ENCODE measurements at places on chromosomes 6 and 20.

DNA sequence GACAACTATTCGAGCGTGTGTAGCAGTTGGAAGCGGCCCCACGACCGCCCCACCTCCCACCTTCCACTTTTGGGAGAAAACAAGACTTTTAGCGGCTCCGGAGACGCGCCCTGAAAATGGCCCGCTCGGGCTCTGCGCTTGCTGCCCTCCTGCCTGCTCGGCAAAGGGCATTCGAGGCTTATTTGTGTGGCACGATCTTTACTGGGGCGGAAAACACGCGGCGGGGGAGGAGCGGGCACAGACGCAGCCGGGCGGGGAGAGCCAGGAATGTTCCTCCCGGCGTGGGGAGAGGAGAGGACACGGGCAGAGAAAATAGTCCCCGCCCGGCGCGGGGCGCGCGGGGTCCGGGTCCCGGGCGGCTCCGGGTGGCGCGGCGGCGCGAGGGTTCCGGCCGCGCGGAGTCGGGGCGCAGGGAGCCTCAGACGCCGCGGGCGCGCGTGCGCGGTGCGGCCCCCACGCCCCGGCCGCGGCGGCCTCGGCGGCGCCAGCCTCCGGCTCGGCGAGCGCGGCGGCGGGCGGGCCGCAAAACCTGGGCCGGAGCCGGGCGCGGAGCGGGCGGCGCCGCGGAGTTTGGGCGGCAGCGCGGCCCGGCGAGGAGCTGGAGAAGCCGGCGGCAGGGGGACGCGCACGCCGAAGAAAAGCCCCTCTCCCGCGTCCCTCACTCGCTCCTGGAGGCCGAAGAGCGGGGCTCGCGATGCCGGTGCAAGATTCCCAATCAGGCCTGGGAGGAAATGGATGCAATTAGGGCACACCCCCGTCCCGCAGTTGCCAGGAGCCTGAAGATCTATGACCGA is 90.0 kb upstream of the ARID1B start:
- peak; percentile 67 for DNase-seq

- no peak for DNase-seq
These were observed 8.1 kb downstream of the HLA-DQB1 start for GRCh38 chr6:32658268-32658897.

- no peak for DNase-seq
These were observed 505.0 kb downstream of the PRKN start for GRCh38 chr6:162222521-162222920.

- DNase-seq: no peak
These were observed 7.9 kb upstream of the EEF1E1 start for GRCh38 chr6:8110117-8110721.

DNA sequence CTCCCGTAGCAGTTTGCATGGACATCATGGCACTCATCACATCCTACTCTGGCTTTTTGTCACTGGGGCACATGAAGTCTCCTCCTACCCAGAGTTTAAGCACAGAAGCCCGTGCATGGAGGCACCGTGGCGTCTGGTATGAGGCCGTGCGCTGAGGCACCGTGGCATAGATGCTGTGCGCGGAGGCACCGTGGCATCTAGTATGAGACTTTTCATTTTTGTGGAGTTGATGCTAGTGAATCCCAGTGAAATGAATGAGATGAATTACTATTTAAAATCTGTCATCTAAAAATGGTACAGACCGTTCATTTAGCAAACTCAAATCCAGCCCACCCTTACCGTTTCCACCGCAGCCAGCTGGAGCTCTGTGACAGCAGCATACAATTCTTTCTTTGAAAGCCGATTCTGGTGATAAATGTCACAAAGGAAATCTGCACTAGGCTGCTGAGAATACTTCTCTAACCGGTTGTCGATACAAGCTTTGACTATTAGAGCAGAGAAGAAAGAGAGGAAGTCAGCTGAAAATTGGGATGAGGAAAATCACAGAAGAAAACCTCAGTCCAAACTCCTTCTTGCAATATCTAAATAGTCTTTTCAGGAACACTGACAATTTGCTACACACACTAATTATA is 11.3 kb downstream of the CYP24A1 start:
- DNase-seq: no peak

- DNase-seq: no peak
These were observed 71.3 kb downstream of the ATRN start for GRCh38 chr20:3541887-3542721.

GRCh38 chr20:21175433-21175832 is 49.6 kb downstream of the KIZ start:
- peak; percentile 4 for DNase-seq

GRCh38 chr6:68737061-68737460 is 102.0 kb downstream of the ADGRB3 start:
- no peak for DNase-seq

DNA sequence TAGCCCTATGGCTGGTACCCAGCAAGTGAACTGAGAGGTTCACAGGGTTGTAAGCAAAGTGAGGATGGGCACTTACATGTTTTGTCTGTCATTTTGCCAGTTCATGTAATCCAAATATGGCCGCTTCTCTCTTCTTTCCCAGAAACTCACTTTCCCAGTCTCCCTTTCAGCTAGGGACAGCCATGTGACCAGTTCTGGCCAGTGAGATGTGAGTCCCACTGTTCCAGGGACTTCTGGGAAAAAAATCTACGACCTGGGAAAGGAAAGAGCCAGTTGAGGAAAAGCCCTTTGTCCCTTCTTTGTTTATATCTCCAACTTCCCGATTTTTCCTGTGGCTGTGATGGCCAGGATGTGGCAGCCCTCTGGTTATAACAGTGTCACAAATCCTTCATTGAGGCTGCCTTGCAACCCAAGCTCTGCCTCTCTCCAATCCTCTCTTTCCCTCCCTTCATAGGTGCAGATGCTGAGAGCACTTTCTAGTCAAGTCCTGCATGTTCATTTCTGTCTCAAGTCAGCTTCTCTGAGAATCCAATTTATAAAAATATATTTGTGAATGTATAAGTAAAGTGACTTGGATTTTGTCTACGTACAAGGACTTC is 148.6 kb upstream of the ZFP64 start:
- DNase-seq: no peak

DNA sequence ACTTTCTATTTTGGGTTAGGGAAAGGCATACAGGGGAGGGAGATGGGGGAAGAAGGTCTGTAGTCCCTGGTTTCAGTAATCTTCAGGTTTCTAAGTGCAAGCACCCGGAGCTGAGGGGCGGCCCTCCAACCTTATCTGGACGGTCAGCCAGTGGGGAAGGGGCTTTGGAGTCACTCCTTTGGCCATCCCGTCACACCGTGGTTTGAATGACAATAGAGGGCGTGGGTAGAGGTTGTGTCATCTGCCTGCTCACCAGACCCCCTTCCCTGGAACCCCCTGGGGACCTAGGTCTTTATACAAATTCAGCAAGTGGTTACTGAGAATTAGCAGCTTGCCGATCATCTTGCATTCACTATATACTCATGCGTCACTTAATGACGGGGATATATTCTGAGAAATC is 29.1 kb downstream of the STK35 start:
- no peak for DNase-seq

GRCh38 chr20:52975803-52976531 is 3.8 kb downstream of the TSHZ2 start:
- DNase-seq: no peak

DNA sequence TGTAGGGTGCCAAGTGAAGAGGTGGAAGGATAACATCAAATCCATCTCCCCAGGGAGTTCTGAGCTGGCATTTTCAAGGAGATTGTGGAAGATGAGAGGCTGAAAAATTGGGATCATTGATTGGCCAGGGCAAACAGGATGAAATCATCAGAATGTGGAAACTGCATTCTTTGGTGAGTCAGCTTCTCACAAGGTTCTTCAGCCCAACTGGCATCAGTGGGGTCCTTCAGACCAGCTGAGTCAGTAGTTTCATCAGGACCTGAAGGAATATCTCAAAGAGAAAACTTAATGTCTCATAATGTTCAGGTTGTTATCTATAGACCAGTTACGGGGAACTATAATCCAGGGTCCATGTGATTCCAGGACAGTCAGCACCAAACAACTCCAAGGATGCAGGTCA is 195.8 kb downstream of the HAO1 start:
- no peak for DNase-seq

- no peak for DNase-seq
These were observed 27.8 kb upstream of the RPL7L1 start for GRCh38 chr6:42851599-42851998.

- no peak for DNase-seq
These were observed 50.0 kb downstream of the IL20RA start for GRCh38 chr6:136994782-136995181.

GRCh38 chr20:13883425-13883824 is 98.6 kb downstream of the NDUFAF5 start:
- no peak for DNase-seq

- DNase-seq: no peak
These were observed 74.0 kb upstream of the TOP1 start for GRCh38 chr20:40954521-40955165.

DNA sequence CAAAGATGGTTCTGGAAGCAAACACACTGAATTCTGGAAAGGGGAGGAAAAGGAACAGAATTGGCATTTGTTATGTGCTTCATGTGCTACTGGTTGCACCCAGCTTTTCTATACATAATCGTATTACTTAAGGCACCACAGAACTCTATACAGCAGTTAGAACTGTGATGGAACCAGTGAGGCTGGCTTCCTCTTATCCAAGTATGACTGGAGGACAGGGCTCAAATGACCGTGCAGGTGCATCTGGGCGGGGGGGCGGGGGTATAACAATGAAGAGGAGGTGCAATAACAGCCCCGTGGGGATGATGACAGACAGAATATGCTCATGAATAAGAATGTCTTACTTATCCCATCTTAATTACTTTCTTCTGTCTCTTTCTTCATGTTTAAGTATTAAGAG is 144.2 kb downstream of the BTBD9 start:
- DNase-seq: no peak

DNA sequence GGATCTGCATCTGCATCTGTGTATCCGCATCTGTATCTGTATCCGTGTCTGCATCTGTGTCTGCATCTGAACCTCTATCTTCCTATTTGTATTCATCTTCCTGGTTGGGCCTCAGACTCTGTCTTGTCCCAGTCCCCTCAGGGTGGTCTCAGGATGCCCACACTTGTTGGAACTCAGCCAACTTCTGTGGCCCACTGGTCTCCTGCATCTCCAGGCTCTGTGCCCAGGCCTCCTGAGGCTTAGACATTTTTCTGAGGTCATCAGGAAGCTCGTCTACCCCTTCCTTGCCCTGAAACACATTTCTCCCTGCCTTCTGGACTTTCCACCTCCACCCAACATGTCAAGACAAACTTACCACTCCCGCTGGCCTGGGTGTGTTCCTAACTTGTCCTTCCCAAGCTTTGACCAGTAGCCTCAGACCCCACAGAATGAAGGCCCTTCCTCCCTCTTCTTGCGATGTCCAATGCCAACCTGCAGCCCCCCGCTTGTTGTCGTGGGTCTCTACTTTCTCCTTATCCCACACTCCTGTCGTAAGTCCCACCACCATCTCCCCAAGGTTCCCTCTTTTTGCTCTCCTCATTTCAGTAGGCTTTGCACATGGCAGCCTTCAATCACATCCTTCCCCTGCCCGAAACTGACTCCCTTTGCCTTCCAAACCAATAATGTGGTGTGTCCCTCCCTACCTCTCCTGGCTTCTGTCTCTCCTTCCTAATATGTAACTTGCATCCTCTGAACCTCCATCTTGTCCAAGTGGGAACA is 176.5 kb downstream of the DLL1 start:
- DNase-seq: no peak

DNA sequence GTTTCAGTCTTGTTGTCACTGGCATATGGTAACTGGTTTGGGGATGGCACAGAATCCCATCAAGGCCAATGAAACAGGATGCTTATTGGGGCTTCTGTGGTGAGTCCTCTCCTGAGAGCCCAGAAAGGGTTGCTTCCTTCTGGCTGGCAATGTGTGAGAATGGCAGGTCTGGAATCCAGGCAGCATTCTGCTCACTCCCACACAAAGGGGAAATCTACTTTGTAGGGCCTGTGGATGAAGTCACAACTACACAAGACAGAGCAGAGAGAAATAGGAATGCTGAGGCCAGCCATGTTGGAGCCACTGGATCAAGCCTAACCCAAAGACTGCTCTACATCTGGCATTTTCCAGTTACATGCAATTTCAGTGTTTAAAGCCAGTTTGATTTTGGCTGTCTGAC is 15.7 kb downstream of the PLAGL2 start:
- no peak for DNase-seq

DNA sequence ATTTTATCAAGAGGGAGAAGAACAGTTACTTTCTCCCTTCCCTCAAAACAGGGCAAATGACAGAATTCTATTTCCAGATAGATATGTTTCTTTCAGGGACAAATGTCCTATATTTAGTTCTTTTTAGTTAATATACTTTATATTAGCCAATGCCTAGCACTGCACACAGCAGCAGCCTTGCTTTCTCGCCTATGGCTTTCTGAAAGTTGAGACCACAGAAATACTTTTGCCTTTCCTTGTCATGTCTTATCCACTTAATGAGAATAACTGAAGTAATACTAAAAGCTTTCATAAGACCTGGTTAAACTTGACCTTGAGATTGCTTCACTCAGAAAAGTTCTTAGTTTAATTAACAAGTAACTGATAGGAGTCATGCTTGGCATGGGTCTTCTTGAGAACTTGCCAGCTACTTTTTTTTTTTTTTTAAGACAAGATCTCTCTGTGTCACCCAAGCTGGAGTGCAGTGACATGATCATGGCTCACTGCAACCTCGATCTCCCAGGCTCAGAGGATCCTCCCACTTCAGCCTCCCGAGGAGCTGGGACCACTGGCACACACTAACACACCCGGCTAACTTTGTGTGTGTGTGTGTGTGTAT is 159.3 kb downstream of the CDKAL1 start:
- no peak for DNase-seq

GRCh38 chr6:151131324-151132007 is 108.3 kb upstream of the AKAP12 start:
- no peak for DNase-seq

GRCh38 chr6:44182911-44183390 is 24.3 kb downstream of the CAPN11 start:
- DNase-seq: no peak

DNA sequence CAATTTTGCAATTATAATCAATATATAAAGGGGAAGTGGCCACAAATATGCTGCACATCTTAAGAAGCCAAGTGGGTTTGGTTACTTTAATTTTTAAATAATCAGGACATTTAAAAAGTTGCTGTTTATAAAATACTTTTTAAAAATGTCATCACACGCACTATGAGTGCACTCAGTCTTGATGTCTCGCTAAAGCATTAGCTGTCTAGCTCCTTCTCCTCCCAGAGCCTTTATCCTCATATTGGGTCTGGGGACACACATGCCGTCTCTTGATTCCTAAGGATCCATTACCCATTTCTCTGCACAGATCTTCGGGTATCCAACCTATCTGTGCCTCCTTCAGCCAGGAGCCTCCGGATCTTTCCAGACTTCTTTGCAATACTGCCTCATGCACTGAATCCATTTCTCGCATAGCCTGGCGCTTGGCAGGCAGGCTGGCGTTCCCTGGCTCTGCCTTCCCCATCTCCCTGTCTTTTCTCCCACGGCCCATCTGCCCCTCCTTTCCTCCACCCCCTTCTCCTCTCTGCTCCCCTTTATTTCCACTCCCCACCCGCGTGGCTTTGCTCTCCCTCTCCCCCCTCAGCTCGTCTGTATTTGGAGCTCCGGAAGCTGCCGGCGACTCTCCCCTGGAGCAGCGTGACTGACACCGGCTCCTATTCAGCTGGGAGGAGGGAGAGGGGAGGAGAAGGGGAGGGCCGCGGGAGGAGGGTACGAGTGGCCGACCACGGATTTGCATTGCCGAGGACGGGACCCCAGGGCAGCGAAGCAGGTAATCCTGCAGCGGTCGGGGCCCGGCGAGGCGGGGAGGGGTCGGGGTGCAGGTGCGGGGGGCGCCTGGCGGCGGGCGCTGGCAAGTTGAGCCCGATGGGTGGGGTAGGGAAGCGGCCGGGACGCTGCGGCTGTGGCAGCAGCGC is at the start of gene CAP2:
CAP2 (plus strand) TSS at position 618 of the 914 bp plus-strand sequence. CDS start 27,961 bp downstream, outside the sequence.
- DNase-seq: no peak

- no peak for DNase-seq
These were observed 89.9 kb upstream of the SGK1 start for GRCh38 chr6:134407791-134408190.
